ENCODE measurements at places on chromosomes 3 and 15. TPM values are rescaled to one million over a fixed set of nuclear protein-coding genes. Genes with fewer than 3 reads are reported as not detected.

Gene SOX14
- not detected for total RNA-seq

Gene PIGZ
- total RNA-seq, result 3.9 TPM

Gene SNURF
- 24.1 TPM for total RNA-seq

Gene MAP1A
- 0.17 TPM for total RNA-seq

Gene FEZF2
- total RNA-seq, result not detected

Gene CCNDBP1
- total RNA-seq, result 116 TPM

Gene GALK2
- total RNA-seq, result 24.8 TPM

Gene POPDC2
- total RNA-seq, result 6.0 TPM

Gene DNAH12
- total RNA-seq, result 0.39 TPM

Gene HOMER2
- 19.5 TPM for total RNA-seq

Gene QTRT2
- total RNA-seq, result 59.5 TPM

Gene DOCK3
- 0.30 TPM for total RNA-seq

Gene XIRP1
- not detected for total RNA-seq

Gene MESP2
- not detected for total RNA-seq

Gene MOBP
- not detected for total RNA-seq

Gene CTXN2
- 0.10 TPM for total RNA-seq

Gene ADAMTS7
- total RNA-seq, result 16.6 TPM

Gene XYLB
- total RNA-seq, result 0.71 TPM

Gene BLOC1S6
- 60.8 TPM for total RNA-seq

Gene KBTBD8
- 32.6 TPM for total RNA-seq

Gene CFAP20DC
- total RNA-seq, result 0.83 TPM

Gene FOXB1
- not detected for total RNA-seq

Gene C3orf22
- not detected for total RNA-seq

Gene CCDC39
- not detected for total RNA-seq

Measured in B cell (primary cell).